NCI-H1105 treated with DMSO at 0.1 percent for 48 hours (cell line): ENCODE measurements at places on chromosomes 12 and 14.

- no peak for DNase-seq
Measured at GRCh38 chr14:104106471-104106991, 21.0 kb downstream of the ASPG start.

- DNase-seq, result no peak
Measured at GRCh38 chr12:13209436-13210235, 13.1 kb downstream of the EMP1 start.

DNA sequence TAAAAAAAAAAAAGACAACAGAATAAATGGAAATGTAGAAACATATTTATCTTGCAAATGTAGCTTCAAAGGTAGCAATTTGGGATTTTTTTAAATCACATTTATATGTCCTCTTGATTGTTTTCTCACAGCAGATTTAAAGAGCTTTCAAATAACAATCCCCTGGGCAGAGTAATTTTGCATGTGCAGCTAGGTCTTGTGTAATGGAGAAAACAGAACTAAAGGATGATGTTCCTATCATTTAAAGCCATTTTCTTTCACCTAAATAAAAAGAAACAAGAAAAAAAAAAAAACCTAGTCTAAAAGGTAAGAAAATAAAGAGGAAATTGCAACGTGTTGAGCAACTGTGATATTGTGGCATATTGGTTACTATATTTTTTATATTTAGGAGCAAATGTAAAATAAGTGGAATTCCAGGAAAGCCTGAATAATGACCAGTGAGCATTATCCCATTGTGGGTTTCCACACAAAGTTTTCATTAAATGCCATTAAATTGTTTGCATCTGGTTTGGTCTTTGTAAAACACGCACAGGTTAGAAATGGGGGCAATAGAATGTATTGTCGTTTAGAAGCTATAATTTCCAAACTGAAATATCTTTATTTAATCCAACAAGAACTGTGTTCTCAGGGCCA lies 215.6 kb downstream of the SLC6A15 start:
- no peak for DNase-seq

- no peak for DNase-seq
Measured at GRCh38 chr12:88207921-88208620, 66.0 kb downstream of the TMTC3 start.

DNA sequence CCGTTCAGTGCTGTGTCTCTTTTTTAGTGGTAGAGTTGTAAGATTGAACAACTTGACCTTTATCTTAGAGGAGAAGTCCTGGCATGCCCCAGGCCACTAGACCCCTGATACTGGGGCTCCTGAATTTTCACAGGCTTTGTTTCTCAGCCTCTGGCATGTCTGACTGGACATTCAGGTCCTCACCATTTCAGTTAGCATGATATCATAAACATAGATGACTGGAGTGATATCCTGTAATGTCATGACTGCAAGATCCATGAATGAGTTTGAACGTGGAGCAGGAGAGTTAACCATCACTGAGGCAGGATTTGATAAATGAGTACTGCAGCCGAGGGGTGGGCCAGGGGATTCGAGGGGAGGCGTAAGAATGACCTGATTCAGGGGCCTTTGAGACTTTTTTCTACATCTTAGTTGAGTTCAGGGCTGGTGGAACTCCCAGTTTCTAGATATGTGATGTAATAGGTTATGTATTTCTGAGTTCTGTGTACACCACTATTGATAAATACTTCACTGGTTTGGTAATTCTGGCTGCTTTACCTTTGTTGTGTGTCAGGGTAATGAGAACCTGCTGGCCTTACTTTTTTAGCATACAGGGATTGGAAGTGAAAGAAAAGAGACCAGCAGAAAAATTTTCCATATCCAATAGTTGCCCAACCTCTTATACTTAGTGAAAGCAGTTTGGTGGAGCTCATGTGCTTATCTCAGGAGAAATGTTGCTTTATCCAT lies 217.0 kb downstream of the SYNE2 start:
- DNase-seq, result no peak

DNA sequence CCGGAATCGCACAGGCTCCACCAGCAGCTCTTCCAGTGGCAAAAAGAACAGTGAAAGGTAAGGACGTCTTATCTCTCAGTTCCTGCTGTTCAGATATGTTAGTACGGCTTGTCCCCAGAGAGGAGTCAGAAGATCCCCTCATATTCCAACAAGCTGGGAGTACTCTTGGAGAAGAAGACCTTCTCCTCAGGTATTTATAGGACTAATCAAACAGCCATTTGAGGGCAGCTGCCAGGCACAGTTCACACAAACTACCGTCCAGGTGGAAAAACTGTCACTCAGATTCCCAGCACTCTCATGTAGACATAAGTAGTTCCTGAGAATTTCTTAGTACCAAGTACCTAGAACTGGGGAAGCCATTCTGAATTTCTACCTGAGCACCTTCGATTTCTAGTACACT lies 85.3 kb downstream of the EML1 start:
- no peak for DNase-seq

GRCh38 chr12:22626406-22626805 lies 1.4 kb downstream of the ETNK1 start:
- DNase-seq, result no peak

DNA sequence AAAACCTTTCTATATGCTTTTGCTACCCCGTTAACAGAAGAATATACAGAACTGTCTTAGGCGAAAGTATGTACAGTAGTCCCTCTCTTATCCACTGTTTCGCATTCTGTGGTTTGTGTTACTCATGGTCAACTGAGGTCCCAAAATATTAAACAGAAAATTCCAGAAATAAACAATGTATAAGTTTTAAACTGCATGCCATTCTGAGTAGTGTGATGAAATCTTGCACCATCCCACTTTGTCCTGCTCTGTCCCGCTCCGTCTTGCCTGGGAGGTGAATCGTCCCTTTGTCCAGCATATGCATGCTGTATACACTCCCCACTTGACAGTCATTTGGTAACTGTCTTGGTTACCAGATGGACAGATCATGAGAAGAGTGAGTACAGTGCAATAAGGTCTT lies 70.1 kb upstream of the STRN3 start:
- no peak for DNase-seq

DNA sequence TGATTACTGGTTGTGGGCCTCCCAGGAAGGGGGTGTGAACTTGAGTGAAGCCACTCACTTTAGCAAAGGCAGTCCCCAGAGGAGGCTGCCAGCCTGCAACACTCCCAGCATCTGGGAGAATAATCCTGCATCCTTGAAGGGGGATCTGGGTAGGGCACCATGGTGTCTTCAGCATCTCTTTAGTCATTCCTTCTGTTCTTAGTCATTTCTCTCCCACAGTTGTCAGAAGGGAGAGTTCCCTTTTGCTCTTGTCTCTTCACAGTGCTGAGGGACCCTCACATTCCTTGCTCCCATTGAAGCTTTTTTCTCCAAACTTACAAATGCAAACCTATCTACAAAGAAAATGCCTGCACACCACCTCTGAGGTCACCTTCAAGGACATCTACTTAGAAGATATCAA lies 48.1 kb upstream of the CIT start:
- DNase-seq, result no peak

- no peak for DNase-seq
Measured at GRCh38 chr12:89251342-89252271, 100.7 kb downstream of the DUSP6 start.

- DNase-seq, result no peak
Measured at GRCh38 chr12:12660201-12660600, 35.8 kb downstream of the GPR19 start.

DNA sequence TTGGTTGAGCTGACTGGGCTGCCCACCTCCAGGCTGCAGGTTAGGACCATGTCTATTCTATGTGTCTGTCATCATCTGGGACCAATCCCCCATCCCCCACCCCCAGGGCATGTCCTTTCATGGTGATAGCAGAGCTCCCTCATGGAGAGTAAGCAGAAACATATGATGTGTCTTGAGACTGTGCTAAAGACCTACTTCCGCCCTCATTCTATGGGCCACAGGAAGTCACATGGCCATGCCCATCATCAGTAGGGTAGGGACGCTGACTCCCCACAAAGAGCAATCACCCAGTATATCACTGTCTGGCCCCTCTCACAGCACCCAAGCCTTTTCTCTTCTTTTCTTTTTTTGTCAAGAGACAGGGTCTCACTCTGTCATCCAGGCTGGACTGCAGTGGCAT lies 99.7 kb downstream of the CMKLR1 start:
- DNase-seq, result no peak

GRCh38 chr14:47270715-47271114 lies 404.7 kb downstream of the MDGA2 start:
- no peak for DNase-seq

DNA sequence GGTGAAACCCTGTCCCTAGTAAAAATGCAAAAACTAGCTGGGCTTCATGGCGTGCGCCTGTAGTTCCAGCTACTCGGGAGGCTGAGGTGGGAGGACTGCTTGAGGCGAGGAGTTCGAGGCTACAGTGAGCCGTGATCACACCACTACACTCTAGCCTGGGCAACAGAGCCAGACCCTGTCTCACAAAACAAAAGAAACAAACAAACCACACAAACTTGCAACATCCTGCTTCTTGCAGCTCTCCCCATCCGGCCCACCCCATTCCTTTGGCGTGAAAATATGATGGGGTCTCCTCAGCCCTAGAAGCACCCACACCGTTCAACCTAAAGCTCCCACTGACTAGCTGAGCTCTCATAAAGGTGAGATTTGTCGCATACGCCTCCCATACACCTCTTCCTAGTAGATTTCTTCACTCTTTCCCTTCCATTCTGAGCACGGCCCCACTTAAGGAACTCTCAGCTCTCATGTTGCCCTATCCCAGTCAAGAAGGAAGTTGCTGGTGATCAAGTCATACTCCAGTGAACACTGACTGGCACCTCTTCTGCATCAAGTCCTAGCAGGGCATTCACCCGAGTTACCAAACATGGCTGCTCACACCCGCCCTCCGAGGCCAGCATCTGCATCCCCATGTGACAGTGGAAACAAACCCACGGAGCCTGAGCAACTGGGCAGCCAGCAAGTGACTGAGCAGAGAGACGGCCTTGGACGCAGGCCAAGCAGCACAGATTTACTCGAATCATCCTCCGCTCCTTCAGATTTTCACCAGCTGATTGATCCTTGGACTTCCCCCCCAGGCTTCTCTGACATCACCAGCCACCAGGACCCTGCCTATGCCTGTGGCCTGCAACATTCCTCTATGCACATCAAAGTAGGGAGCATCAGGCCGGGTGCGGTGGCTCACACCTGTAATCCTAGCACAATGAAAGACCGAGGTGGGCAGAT lies 18.9 kb upstream of the CD27 start:
- no peak for DNase-seq

DNA sequence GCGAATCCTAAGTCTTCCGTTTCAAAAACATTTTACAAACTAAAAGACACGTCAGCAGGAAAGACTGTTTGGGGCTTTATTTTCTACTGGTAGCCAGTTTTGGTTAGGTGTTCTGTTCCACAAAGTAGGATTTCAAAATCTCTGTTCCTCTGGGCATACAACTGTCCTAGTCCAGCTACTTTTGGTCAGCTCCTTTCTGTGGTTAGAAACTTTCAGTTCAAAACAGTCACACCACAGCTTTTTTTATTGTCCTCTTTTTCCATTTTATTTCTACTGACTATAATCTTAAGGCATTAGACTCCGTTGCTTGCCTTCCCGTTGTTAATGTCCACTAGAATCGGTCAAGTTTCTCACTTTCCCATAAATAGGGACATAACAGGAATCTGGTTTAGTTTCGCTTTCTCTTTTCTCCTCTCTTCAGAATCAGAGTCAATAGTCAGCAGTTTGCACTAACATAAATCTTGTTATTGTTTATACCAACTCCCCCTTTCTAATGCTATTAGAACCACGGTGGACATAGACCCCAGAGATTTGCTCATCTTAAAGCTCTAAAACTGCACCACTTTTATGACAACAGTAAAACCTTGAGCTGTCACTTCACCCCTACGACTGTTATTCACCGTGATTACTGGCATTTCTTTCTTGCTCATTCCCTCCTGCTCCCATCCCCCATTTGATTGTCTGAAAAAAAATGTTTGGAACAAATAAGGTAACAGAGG lies 41.5 kb upstream of the NPAS3 start:
- DNase-seq, result no peak

DNA sequence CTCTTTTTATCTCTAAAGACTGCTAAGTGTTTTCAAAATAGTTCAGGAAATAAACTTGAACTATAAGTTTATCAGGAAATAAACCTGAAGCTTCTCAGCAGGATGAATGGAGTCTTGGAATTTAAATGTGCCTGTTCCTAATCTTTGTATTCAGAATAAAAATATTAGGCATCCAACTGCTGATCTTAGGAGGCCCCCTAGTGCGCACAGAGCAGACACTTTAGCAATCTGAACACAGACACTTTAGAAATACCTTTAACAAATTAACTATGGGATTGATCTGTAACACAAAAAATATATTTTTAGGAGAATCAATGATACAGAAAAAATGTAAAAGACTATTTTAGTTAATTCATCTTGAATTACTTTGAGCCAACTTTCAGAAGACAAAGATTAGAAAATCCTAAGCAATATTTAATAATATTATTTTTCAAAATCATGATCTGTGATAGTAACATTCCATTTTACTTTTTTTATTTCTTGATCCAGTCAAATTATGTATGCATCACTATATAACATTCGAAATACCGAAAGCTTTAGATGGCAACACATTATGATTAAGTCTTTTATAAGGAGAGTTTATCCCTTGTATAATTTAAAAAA lies 80.9 kb downstream of the SLC41A2 start:
- DNase-seq, result peak; percentile 77

DNA sequence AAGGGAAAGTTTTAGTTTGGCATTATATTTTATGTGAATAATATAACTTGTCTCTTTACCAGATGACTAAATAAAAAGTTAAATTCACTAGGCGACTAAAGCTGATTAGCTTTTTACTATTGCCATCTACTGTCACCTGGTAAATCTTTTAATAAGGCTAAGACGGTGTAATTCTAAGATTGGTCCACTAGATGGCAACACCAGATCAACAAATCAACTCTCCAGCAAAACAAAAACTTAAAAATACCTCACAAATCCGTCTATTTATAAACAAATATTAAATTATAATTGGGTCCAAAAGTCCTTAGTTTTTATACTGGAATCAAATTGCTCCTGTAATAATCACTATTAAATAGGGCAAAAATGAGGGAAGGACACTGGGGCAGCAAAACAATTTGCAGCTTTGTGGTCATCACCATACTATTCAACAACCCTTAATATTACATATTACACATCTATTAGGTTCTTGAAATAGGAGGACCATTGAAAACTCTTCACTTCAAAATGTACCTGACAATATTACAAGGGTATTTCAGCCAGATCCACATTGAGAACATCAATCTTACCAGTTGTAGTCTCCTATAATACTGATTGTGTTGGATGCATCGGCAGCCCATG lies 47.9 kb downstream of the GALC start:
- DNase-seq, result peak; percentile 55
